Stimulated activated CD4-positive, alpha-beta T cell treated with anti-CD3 and anti-CD28 coated beads, Interleukin-4, amount 100 ng/mL, for 24 hours (primary cell): ENCODE measurements at places on chromosomes 16 and 17.

DNA sequence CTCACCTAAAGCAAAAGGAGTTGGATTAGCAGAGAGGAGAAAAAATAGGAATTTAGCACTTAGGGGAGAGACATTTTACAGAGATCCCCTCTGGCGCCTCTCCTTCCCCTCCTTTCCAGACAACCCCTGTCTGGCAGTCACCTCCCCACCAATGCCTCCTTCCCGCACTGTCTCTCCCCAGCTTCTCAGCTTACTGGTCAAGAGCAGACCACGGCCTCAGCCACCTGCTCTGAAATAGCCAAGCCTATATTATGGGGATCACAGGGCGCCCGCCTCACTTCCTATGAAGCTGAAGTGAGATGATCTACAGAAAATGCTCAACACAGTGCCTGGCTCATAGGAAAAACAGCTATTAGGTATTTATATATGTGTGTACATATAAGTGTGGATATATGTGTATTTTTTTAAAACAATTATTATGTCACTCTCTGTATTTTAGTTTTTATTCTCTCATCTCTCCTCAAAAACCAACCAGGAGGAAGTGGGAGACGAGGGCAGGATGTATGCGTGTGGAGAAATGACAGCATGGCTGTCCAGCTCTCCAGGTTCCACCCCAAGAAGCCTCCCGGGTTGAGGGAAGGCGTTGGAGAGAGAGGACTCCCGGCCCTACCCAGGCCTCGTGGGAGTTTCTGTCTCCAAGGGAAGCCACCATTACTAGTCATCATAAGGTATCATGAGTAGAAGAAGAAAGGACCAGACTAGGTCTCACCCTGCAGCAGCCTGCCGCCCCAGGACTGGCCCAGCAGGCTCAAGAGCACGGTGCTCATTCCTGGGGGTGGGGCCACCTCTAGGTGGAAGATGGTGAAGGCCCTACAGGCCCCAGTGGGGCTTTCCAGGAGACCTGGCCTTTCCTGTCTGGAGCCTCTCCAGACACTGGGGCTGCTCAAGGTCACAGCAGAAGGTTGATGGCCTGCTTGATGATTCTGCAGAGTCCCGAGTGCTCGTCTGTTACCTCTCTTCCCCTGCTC is 27.2 kb downstream of the MAP3K14 start:
- DNase-seq, result no peak

DNA sequence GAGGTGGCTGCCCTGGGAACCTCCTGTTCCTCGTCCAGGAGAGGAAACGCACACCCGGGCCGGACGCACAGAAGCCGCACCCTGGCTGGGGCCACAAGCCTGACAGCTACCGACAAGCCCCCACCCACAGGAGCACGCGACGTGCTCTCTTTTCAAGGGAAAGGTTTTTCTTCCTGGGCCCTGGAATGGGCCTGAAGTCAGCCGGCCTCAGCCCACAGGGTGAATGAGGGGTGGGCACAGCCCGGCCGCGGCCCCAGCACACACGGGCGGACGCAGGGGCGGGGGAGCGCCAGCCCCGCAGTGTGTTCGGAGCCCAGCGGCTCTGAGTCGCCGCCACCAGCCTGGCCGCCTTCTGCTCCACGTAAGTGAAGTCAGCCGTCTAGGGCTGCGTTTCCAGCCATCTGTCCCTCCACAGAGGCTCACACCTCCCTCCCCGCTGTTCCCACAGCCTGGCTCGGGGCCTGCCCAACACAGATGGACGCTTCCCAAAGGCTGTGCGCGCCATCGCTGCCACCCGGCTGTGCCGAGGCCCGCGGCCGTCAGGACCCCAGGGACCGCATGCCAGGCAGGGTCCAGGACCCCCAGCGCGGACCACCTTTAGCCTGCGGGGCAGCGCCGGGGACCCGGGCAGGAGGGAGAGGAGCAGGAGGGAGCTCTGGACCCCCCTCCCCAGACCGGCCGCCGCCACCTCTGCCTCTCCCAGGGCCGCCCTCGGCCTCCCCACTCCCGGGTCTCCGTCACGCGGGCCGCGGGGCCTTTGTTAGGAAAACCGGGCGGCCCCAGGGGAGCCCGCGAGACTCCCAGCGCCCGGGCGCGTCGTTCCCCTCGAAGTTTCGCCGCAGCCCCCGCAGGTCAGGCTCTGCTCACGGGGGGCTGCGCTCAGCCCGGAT is 36.8 kb downstream of the CBFA2T3 start:
- no peak for DNase-seq

DNA sequence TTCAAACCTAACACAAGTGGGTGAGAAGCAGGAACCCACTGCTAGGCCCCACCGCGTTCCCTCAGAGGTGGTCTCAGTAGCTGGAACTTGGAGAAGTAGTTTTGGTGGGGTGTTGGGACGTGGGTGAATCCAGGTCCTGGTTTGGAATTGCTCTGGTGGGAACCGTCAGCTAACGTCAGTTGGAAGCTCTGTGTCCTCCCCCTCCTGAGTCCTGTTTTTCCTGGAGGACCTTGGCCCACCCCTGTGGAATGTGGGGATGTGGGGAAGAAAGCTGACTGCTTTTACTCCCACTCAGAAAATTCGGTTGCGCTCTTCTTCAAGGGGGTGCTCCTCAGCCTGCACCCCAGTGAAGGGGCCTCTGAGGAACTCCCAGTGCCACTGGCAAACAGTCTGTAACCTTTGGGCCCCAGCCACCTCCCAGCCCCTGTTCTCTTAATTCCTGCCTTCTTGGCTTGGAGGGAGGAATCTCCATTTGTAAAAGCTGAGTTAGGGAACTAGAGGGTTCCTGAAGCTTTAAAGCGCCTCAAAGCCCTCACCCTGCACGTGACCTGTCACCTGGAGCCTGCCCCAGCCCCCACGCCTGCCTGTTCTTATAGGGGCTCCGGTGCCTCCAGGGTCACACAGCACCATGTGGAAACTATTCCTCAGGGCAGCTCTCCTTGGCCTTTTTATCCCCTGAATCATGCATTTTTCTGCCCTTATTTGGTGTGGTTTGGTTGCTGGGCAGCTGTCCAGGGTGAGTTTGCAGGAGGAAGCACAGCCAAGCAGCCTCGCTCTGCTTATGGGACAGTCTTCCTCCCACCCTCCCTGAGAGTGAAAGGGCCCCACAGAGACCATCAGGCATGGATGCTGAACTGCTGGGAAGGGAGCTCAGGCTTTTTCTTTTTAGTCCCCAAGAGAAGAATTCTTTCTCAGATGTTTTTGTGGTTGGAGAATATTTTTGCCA is 16.2 kb upstream of the NAGLU start:
- DNase-seq, result no peak

- no peak for DNase-seq
Measured at GRCh38 chr17:61366715-61367413, 32.8 kb upstream of the TBX2 start.

- DNase-seq, result no peak
Measured at GRCh38 chr17:57586196-57586740, 158.8 kb downstream of the CCDC182 start.

- DNase-seq, result no peak
Measured at GRCh38 chr16:86306811-86307513, 203.4 kb upstream of the FOXF1 start.

- no peak for DNase-seq
Measured at GRCh38 chr16:82470016-82470415, 156.8 kb upstream of the CDH13 start.

- no peak for DNase-seq
Measured at GRCh38 chr17:49381033-49381432, 19.0 kb upstream of the ZNF652 start.

DNA sequence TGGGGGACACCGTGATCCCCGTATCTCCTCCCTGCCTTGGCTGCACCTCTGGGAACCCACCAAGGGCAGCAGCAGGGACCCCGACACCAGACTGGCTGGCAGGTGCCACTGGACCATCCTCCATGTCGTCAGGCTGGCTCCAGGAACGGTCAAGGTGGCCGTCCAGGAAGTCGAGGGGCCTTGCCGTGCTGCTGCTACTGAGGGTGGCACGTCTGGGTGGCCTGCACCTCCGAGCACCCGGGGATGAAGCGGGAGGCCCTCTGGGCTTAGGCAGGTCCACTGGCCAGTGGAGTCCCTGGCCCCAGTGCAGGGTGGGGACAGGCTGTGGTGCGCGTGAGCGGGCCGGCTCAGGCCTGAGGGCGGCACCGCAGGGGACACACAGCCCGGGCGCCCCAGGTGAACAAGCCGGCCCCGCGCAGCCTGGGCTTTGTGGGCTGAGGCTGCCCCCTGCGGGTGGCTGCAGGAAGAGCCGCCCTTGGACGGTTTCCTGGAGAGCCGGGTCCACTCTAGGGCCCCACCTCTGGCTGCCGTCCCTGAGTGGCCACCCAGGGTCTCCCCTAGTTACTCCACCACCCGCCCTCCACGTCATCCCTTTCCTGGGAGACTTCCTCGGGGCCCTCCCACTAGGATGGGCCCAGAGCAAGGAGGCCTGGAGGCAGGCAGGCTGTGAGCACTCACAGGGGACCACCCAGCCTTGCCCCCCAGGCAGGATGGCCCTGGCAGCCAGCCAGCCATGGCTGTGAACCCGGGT is 42.8 kb upstream of the ZC3H18 start:
- DNase-seq, result peak; percentile 65

GRCh38 chr17:39533891-39534290 is 72.6 kb downstream of the CDK12 start:
- DNase-seq, result no peak
